ENCODE measurements at places on chromosomes 2 and 18.

- DNase-seq = no peak
Observed at GRCh38 chr2:48736251-48736650, 19.3 kb downstream of the LHCGR start.

GRCh38 chr2:134081238-134081938 is 172.5 kb upstream of the MGAT5 start:
- no peak for DNase-seq

DNA sequence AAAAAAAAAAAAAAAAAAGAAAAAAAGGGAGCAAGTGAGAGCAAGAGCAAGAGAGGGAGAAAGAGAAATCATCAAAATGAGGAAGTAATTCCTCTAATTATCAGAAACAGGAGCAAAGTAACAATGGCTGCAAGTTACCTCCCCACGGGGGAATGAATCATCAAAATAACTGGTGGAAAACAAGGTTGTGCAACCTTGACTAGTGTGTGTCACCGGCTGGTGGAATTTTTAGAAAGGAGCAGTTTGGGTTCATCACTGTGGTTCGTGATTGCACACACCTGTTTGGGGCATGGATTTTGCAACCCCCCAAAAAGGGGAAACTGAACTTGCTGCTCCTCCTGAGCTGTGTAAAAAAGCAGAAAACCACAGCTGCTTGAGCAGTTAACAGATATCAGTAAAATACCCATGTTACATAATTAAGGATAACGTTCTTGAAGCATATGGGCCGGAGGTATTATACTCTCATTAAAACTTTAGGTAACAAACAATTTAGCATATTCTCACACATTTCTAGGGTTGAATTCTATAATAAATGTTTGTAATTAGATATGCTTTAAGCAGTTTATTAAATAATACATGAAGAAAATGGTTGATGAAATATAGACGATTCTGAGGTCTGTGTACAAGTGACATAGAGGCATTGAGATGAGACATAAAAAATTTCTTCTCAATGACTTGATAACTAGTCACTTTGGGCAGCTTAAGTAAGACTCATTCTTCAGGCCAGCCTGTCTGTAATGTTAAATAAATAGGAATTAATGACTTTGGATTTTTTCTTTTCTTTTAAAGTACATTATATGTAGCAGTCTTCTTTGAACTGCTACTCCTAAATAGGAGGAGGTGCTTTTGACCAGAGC is 184.2 kb upstream of the ZEB2 start:
- peak; percentile 12 for DNase-seq

- DNase-seq = no peak
Observed at GRCh38 chr18:8552151-8552550, 57.1 kb upstream of the RAB12 start.

DNA sequence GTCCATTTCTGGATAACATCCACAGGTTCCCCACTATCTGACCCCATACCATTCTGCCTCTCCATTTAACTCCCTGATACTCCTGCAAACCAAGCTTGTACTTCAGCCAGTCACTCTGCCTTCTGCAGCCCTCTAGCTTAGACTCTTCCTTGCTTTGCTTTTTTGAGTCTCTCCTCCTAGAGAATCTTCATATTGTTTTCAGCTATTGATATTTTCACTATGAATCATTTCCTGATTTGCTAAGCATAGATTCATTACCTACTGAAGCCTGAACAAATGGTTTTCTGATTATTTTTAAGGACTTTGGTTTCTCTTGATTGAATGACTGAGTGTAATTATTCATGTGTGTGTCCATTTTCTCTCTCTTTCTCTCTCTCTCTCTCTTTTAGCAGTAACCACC is 2102.3 kb upstream of the CELF4 start:
- DNase-seq = no peak

Data from stimulated activated CD8-positive, alpha-beta memory T cell treated with anti-CD3 and anti-CD28 coated beads, Interleukin-4, amount 100 ng/mL, for 4 hours (primary cell).